ENCODE measurements at places on chromosomes 2 and 18.

DNA sequence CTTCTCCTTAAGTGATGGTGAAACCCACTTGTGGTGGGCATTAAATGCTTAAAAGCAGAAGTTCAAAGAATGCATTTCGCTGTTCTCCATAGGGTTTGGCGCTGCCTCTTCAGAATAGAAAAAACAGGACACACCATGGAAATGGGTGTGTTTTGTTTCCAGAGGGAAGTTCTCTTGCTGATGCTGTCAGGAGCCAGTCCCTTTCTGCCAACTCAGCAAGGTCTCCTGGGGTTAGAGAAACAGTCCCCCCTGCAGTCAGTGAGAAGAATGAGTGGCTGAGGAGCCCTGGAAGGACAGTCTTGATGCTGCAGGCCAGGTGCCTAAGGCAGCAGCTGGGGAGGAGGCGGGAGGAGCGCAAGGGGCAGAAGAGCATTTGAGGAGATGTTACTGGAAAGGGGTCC is 37.8 kb upstream of the ASAP2 start:
- no peak for DNase-seq

- no peak for DNase-seq
These were observed 5.0 kb upstream of the ZSWIM2 start for GRCh38 chr2:186853951-186854350.

DNA sequence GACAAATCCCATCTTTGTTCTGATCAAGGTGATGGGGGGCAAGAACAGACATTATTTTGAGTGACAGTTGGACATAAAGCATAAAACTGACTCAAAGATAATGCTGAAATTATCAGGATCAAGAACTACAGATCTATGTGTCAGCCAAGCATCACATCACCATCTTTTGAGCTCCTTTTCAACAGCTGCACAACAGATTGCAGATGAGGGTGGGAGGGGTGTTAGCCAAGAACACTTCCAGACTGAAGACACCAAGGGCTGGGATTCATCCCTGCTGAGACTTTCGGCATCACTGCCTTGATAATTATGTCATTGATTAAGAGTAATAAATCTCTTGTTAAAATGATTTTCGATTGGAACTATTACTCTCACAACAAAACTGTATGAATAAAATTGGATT is 191.5 kb upstream of the NETO1 start:
- no peak for DNase-seq

DNA sequence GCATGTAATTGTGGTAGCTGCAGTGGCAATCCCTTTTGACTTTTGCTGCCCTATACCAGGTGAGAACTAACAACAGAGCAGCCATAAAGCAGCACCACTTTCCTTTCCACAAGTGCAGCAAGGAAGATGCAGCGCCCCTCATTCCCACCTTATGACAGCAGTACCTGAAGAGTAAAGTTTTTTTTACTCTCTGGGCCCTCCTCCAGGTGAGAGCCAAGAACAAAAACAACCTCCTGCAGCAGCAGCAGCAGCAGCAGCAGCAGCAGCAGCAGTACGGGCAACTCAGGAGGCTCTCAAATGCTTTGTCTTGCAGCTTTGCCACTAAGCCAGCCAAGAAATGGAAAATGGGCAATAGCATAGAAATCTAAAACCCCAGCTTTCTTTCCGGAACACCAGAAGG is 397.5 kb downstream of the FIGN start:
- DNase-seq = no peak

DNA sequence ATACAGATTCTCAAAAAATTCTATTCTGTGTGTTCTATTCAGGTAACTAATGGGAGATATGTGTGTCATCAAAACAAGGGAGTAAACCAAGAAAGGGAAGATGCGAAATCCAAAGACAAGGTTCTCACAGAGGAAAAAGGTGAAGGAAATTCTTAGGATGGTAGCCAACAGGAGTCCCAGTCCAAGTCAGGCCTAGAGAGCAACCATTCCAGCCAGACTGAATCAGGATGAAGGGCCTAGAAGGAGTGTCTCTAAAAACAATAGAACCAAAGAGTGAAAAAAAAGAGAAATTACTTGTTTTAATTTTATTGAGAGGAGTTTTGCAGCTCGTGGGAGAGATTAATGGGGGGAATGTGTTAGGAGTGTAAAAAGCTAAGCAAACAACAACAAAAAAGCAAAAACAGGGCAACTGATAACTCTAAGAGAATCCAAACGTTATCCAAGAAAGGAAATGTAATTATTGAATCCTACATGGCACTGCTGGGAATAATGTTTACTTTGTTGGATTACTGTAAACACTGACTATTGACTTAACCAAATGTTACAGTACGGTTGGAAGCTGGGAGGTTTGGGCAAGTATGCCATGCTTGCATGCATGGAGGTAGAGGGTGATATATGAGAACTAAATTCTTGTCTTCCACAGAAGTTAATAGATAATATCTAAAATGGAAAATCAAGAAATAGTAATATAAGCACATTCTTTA is 12.3 kb downstream of the MAP3K20 start:
- no peak for DNase-seq

GRCh38 chr2:200469708-200470211 is 40.1 kb downstream of the KCTD18 start:
- DNase-seq = no peak

- DNase-seq = no peak
These were observed 67.6 kb downstream of the NEURL3 start for GRCh38 chr2:96437512-96437911.

DNA sequence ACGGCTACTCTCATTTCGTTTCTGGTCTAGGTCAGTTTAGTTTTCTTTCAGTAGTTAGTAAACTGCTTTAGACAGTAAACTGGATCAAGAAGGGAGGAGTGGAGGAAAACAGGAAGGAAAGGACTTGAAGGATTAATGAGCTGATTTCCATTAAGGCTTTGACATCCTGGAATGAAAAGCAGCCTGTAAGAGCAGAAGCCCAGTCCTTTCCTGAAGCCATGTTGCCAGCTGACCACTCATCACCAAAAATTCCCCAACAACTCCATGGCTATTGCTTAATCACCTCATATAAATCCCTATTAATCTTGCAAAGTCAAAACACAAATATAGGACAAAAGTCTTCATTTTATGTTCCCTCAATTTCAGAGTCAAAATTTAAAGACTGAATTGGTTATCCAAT is 113.7 kb upstream of the ZFP36L2 start:
- DNase-seq = no peak

DNA sequence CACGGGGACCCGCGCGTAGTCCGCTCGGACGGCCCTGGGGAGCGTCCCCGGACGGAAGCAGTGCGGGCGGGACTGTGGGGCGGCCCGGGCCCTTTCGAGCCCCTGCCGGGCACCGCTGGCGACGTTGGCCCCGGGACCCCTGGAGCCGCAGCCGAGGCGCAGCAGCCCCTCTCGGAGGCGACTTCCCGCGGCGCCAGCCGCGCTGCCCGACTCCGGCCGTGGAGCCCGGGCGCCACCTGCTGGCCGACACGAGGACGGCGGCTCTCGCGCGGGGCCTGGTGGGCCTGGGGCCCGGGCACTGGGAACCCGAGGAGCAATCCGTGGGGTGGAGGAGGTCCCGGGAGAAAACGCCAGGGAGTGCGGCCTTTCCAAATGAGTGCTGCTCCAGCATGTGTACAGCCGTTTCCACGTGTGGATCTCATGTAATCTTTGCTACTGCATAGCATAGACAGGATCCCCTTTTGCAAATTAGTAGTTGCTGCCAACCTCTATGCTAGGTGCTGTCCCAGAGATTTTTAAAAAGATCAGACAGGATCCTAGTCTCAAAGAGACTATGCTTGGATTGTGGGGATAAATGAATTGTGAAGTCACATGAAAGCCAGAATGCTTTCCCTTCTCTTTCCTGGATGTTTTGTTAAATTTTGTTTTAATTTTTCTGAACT is 4.0 kb downstream of the ID2 start:
- peak; percentile 49 for DNase-seq

- DNase-seq = no peak
These were observed 21.5 kb upstream of the ZEB2 start for GRCh38 chr2:144541396-144541795.

GRCh38 chr2:109604597-109604996 is 9.2 kb downstream of the SEPTIN10 start:
- DNase-seq = no peak

DNA sequence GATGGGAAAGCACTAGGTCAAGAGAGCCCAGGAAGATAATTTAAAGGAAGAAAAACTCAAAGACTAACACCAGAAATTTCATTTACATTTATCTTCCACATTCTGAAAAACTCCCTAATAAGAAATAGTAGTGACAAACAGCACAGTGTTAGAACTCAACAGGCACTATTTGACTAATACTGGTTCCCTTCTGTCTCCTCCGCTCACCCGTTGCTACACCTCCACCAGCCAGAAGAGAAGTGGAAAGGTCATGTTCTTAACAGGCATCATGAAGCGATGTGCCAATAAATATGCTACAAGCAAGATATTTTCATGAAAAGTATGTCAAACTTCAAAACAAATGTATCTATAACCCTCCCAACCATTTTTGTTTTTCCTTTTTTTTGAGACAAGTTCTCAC is 5.7 kb downstream of the ROCK1 start:
- no peak for DNase-seq

- DNase-seq = no peak
These were observed 109.4 kb downstream of the CERS6 start for GRCh38 chr2:168565512-168565911.

DNA sequence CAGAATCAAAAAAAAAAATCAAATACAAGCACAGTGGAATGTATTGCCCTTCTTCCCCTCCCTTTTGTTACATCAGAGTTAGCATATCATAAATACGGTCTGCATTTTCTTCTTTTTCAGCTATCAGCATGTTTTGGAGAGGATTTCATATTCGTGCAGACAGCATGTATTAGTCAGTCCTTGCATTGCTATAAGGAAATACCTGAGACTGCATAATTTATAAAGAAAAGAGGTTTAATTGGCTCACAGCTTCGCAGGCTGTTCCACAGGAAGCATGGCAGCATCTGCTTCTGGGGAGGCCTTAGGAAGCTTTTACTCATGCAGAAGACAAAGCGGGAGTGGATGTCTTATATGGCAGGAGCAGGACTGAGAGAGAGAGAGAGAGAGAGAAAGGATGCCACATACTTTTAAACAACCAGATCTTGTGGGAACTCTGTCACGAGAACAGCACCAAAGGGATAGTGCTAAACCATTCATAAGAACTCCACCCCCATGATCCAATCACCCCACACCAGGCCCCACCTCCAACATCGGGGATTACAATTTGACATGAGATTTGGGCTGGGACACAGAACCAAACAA is 8.9 kb downstream of the IL1B start:
- DNase-seq = no peak

GRCh38 chr2:108235577-108235976 is 4.2 kb upstream of the SULT1C3 start:
- no peak for DNase-seq

- no peak for DNase-seq
These were observed 39.4 kb downstream of the MYT1L start for GRCh38 chr2:2291500-2292260.

GRCh38 chr2:48944956-48945355 is 189.4 kb upstream of the LHCGR start:
- no peak for DNase-seq

DNA sequence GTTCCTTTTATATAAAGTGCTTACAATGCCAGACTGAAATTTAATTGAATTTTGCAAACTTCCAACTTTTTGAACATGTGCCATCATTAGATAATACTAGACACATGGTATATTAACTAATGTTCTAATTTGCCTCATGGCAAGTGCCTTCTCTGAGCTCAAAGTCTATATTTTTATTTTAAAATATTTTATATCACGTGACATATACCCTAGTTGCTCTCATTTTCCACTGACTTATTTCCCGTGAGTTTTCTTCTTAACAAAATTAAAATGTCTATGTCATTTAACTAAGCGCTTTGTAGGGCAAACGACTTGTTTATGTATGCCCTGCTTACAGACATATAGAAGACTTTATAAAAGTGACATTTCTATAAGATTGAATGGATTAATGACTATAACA is 509.6 kb upstream of the SYT4 start:
- no peak for DNase-seq

Data from stimulated activated CD4-positive, alpha-beta T cell treated with anti-CD3 and anti-CD28 coated beads, Interleukin-1b, Interleukin-23, amount 100 ng/mL, for 1 hour (primary cell).